ENCODE measurements at places on chromosomes 1 and 21.

- no peak for DNase-seq
These were observed 11.2 kb downstream of the URB1 start for GRCh38 chr21:32381571-32381970.

- no peak for DNase-seq
These were observed 59.1 kb downstream of the SPSB1 start for GRCh38 chr1:9351654-9352271.

DNA sequence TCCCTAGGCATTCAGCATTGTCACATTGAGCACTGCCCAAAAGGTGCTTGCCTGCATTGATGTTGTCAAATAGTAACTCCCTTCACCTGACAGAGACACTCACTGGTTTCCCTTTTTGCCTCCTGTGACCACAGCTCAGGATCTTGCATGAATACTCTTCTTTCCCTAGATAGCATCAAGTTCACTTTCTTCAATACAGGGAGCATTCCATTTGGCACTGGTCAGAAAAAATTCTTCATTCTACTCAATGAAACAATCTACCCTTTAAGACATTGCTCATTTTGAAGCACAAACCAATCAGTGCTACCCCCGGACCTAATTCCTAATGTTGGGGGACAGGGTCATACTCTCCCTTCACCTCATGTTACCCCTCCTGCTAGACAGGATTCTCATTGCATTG, 319.0 kb upstream of the SNX7 start:
- DNase-seq: no peak

DNA sequence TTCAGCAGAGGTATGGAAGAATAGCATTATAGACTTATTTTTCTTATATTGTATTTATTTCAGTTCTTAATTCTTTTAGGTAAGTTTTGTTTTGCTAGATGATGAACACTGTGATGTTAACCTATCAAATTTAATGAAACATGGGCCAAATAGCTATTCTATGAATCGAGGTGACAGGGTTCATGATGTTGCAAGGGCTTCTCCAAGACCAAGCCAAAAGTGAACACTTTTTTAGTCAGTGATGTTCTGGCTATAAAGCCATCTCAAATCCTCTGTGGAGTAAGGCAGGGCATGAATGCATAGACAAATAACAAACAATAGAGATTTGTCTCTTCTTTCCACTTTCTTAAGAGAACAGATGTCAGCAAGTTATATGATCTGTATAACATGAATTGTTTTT, 26.7 kb downstream of the C1orf146 start:
- no peak for DNase-seq

DNA sequence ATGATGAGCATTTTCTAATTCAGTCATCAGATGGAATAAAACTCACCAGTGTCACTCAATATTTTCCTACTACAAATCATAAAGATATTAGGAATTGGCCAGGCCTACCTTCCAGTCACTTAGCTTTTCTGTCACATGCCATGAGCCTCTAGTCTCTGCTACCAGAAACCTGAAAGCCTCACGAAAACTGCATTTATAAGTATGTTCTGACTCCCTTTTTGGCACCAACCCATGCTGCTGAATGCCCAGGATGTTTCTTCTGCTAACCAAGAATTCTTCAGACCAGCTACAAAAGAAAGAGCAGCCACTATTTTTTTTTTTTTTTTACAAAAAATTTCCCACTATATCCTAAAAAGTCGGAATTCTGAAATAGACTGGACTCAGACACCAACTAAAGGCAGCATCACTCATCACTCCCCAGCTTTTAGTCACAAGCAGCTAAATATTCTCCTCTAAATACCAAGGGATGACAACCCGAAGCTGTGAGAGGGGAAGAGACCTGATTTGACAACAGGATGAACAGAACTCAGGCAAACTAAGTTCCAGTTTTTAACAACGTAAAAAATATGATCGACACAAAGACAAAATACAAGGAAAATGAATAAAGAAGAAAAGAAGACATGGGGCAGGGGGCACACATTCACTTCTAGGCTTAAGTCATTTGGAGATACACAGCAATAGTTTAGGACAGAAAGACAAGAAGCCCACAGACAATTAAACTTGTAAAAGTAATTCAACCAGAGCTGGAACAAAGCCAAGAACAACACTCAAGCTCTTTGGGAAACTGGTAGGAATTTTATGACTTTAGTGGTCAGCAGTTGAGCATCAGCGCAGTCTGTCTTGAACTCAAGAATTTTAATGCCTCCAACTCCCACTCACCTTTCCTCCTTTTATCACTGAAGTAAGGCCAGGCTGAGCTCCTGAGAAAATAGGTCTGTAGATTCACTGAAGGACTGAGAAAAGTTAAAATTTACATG, 1.7 kb downstream of the DCAF8 start:
- peak; percentile 13 for DNase-seq

DNA sequence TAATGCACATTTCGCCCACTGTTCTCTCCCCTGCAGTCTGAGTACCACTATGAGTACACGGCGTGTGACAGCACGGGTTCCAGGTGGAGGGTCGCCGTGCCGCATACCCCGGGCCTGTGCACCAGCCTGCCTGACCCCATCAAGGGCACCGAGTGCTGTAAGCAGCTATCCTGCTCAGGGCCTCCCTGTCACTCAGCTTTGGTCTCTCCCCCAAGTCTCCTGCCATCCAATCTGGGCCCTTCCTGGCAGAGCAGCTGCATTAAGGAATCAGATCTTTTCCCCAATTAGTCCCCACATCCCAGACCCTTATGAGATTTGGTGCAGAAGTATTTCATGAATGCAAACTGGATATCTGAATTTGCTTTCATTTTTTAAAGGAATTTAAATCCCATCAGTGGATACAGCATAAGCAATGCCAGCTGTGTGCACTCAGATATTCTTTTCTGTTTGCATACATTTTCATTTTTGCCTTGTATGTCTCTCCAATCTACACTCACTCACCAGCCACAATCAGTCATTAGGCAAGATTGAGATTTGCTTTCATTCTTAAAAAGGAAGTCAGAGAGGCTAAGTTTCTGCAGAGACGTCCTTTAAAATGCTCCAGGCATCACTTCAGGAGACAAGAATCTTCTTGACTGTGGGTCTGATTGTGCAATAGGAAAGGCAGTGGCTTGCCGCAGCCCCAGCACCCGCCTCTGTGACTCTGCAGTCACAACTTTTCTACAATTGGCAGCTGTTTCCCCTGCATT, 48.1 kb downstream of the ELAPOR1 start:
- no peak for DNase-seq

GRCh38 chr1:212862111-212862690, 4.1 kb downstream of the FLVCR1 start:
- no peak for DNase-seq

GRCh38 chr1:98322966-98323365, 338.6 kb upstream of the SNX7 start:
- DNase-seq: no peak

DNA sequence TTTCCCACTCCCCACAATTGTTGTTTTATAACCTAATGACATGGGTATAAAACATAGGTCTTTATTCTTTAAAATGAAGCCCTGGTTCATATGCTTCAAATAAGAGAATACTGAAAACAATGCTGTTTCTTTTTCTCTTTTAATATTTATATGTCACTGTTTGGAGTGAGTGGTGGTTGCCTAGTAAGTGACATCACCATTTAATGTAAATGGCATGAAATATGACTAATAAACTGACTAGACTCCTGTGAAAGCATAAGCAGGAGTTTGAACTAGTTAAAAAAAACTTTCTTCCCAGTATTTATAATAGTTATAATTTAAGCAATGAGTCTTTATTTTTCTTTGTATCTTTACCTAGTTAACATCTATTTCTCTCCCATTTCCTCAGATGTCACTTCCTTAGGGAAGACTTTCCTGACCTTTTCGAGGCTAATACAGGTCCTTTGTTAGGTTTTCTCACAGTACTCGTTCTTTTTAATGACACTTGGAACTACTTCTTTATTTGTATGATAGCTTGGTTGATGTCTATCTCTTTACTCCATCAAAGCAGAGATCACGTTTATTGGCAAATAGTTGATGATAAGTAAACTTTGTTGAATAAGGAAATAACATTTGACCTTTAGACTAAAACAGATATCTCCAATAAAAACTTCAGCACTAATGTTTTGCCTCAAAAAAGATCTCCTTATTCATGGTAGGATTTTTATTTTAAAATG, 105.4 kb upstream of the PDC start:
- no peak for DNase-seq

DNA sequence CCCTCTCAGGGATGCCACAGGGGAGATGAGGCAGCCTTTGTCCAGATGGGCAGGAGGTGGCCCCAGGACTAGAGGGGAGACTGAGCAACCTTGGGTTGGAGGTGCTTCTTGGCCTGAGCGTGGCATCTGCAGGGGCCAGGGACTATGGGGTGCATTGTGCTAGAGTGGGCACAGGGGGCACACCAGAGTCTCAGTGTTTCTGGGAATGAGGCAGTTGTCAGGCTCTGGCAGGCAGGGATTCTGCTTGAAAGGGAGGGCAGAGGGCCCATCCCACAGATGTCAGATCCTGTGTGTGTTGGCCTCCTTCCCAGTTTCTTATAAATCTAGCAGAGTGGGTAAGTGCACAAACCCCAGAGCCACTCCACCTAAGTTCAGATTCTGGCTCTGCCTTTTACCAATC, 13.7 kb downstream of the LGR6 start:
- no peak for DNase-seq

DNA sequence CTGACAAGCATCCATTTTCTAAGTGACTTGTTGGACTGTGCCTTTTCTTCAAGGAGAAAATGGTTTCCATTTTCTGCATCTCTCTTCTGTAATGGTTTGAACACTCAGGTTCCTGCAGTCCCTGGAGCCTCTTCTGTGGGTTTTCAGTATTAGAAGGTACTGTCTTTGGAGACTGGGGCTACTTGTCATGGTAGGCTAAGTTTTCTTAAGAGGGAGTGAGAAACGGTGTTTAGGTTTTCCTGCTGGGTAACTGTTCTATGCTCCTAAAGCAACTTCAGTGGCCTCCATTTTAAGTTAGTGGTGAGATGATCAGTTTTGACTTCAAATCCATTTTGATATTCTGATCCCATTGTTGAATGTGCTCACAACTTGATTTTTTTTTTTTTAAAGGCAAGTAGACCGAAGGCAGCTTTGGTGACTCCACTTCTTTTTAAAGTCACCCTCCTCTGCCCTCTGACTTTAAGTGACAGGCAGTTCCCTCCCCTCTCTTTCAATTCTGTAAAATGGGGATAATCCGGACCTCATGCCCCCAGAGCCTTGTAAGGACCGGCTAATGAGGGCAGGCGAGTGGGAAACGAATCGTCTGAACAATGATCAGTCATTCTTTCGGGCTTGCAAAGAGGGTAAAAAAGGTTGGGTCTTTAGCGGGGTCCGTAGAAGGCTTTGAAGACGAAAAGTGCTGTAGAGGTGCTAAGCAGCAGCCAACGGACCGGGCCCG, 1.0 kb upstream of the ARID1A start:
- no peak for DNase-seq

DNA sequence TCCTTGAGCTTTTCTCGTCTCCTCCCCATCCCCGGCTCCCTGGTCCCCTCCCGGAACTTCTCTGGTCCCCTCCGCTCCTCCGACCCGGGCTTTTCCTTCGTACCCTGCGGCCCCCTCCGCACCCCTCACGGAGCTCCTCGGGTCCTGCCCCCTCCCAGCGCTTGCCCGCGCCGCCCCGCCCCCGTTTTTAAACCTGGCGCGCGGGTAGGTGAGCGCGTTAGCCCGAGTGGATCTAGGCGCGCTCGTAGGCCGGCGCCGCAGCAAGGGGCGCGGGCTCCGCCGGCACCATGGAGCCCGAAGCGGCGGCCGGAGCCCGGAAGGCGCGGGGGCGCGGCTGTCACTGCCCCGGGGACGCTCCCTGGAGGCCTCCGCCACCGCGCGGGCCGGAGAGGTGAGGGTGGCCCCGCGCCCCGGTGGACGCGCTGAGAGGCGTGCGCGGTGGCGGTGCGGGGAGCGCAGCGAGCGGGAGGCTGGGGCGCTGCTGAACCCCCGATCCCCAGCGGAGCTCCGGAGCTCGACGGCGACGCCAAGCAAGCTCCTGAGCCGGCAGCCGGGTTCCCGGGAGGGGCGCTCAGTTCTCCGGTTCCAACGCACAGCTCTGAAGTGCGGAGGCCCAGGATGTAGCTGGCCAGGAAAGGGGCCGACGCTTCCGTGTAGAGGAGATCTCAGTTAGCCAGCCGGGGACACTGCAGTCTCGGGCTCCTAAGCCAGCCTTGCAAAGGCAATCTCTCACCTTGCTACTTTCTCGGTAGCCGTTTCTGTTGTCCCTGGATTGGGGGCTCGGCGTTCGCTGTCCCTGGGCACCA, at the start of gene RIPPLY3:
Gene RIPPLY3, plus strand, starts transcription at position 217 of the 806 bp plus-strand sequence. Its CDS starts 71 bp downstream, at position 288.
- DNase-seq: no peak

GRCh38 chr1:81693316-81693715, 107.4 kb upstream of the ADGRL2 start:
- no peak for DNase-seq

- DNase-seq: no peak
These were observed 213.1 kb downstream of the HHAT start for GRCh38 chr1:210541680-210542358.

Measured in NCI-H187 (cell line).